ENCODE measurements at places on chromosomes 7 and 10. TPM values are rescaled to one million over a fixed set of nuclear protein-coding genes. Genes with fewer than 3 reads are reported as not detected.

UTF1 gene
- total RNA-seq, result not detected

EZH2 gene
- 55.2 TPM for total RNA-seq

PTF1A gene
- total RNA-seq, result not detected

ZNF138 gene
- total RNA-seq, result 10.1 TPM

SFTPA2 gene
- 6.9 TPM for total RNA-seq

EIF4EBP2 gene
- total RNA-seq, result 36.7 TPM

KCNIP2 gene
- total RNA-seq, result 8.5 TPM

MAD1L1 gene
- 38.5 TPM for total RNA-seq

RNF32 gene
- total RNA-seq, result 3.4 TPM

DPP6 gene
- total RNA-seq, result not detected

LIPN gene
- total RNA-seq, result not detected

FRMD4A gene
- 0.20 TPM for total RNA-seq

IFIT3 gene
- total RNA-seq, result 1.1 TPM

DNA sequence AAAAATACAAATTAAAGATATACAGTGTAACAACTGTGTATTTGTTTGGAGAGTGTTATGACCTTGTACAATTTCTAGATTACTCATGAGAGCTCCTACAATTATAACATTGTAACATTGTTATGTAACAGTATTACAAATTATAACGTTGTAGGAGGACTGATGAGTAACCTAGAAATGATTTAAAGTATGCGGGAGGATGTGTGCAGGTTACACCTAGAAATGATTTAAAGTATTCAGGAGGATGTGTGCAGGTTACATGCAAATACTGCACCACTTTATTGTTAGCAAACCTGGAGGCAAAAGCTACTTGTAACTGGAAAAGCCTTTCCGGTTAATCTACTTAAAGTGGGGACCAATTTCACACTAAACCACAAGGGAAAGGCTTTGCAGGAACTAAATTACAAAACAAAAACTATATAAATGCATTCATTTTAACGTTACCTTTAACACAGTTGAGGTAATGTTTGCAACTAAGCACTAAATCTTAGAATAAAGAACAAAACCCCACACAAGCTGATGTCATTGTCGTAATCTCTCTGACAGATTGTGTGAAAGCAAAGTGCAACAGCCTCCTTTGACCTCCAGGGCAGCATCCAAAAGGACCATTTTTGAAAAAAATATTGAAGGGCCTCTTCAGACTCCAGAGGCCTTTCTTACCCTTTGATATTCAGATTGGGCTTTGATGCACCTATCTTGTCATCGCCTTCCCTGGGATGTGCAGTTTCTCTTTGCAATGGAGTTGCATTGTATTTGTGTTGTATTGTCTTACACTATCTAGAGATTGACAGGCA, 522.1 kb upstream of the FOXK1 start:
- no peak for DNase-seq

- no peak for DNase-seq
Observed at GRCh38 chr7:93148144-93148543, at the start of gene SAMD9L. TSS of gene SAMD9L (minus strand) at chr7:93148385. CDS start at chr7:93135971, 12,414 bp downstream.

- DNase-seq, result no peak
Observed at GRCh38 chr7:137932881-137933269, 69.0 kb downstream of the CREB3L2 start.

- no peak for DNase-seq
Observed at GRCh38 chr10:3196958-3197347, 24.4 kb upstream of the PITRM1 start.

- no peak for DNase-seq
Observed at GRCh38 chr10:86355571-86356038, 11.0 kb downstream of the GRID1 start.

DNA sequence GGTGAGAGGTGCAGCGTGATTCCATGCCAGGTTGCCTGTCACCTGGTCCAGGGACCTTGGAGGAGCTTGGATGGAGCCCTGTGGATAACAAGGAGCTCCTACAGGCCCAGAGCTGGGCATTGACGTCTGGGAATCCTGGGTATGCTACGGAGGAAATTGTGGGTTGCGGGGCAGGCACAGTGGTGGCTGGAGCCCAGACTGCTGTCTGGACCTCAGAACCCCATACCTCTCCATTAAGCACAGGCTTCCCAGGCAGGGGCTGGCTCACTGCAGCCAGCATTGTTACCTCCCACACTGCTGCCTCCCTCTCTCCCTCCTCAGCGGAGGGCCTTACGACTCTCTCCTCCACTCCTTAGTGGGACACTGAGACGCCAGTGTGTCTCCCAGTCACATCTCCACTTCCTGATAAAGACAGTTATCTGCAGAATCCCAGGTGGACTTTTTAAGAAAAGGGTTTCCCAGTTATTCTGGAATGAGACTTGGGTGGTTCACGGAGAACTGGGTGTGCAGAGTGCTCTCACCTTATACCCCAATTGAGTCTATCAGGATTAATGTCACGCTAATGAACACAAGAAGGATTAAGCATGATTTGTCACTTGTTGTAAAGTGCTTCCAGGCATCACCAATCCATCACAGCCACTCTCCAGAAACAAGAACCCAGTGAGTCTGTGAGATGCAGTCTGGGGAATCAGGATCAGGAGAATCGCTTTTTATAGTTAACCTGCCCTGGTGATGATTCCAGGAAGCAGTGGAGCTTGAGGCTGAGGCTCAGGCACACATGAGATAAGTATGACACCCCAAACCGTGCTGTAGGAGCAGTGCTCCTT, 309.4 kb downstream of the RPS24 start:
- no peak for DNase-seq

GRCh38 chr7:17849504-17849903, 90.8 kb downstream of the SNX13 start:
- DNase-seq, result no peak

- DNase-seq, result no peak
Observed at GRCh38 chr7:46518713-46519112, 597.6 kb upstream of the IGFBP3 start.

- no peak for DNase-seq
Observed at GRCh38 chr10:33152146-33152545, 182.3 kb downstream of the NRP1 start.

GRCh38 chr7:142338633-142339501, 81.0 kb upstream of the PRSS58 start:
- peak; percentile 48 for DNase-seq

DNA sequence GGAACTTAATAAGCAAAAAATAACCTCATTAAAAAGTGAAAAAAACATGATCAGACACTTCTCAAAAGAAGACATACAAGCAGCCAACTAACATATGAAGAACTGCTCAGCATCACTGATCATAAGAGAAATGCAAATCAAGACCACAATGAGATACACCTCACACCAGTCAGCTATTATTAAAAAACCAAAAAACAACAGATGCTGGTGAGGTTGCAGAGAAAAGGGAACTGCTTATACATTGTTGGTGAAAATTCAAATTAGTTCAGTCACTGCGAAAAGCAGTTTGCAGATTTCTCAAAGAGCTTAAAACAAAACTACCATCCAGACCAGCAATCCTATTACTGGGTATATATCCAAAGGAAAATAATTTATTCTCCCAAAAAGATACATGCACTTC, 513.3 kb downstream of the MDFIC start:
- no peak for DNase-seq

- peak; percentile 73 for DNase-seq
Observed at GRCh38 chr7:101815826-101816594, 1.4 kb upstream of the CUX1 start.
